Breast epithelium (tissue), 4 donors: ENCODE measurements at places on chromosomes 6 and 20. TPM values are rescaled to one million over a fixed set of nuclear protein-coding genes. Genes with fewer than 3 reads are reported as not detected.

GRCh38 chr6:133991096-133991593 lies 38.1 kb downstream of the TBPL1 start:
- no peaks in the 10 kb centered on the region for H3K4me1 ChIP-seq
- H3K36me3 ChIP-seq: no peaks in the 10 kb centered on the region
- DNase-seq: no peak
- no peaks in the 10 kb centered on the region for H3K27me3 ChIP-seq
- no peak overlapping the region for H3K27ac ChIP-seq

DNA sequence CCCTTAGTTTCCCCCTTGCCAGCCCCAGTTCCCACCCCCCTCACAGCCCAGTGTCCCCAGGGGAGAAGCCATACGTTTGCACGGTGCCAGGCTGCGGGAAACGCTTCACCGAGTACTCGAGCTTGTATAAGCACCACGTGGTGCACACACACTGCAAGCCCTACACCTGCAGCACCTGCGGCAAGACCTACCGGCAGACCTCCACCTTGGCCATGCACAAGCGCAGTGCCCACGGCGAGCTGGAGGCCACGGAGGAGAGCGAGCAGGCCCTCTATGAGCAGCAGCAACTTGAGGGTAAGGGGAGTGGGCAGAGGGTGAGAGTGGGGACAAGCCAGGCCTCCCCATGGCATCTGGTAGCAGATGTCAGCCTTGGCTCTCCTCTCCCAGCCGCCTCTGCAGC lies 5.1 kb upstream of the DEF6 start:
- no peak overlapping the region for H3K27ac ChIP-seq
- H3K4me3 ChIP-seq: no peak overlapping the region
- H3K27me3 ChIP-seq: no peaks in the 10 kb centered on the region
- H3K4me1 ChIP-seq: peaks cover 6% of the 10 kb centered on the region
- H3K36me3 ChIP-seq: peaks cover 15% of the 10 kb centered on the region

DNA sequence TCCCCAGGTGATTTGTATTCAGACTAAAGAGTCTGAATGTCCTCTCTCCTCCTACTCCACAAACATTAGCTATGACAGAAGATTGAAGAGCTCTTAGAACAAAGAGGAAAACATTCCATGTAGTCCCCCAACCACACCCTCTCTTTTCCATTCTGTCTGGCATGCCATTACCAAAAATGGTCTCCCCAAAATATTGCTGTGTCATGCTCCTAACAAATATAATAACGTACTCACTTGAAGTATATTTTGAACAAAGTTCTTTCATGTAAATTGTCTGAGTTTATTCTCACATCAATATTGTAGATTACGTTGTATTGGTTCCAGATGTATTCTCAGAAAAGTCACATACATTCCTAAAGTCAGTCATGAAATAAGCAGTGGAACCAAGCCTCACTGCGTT lies 467.3 kb upstream of the IRAK1BP1 start:
- no peak overlapping the region for H3K4me3 ChIP-seq
- H3K27me3 ChIP-seq: no peaks in the 10 kb centered on the region
- H3K4me1 ChIP-seq: no peaks in the 10 kb centered on the region
- DNase-seq: no peak
- no peak overlapping the region for H3K27ac ChIP-seq

DNA sequence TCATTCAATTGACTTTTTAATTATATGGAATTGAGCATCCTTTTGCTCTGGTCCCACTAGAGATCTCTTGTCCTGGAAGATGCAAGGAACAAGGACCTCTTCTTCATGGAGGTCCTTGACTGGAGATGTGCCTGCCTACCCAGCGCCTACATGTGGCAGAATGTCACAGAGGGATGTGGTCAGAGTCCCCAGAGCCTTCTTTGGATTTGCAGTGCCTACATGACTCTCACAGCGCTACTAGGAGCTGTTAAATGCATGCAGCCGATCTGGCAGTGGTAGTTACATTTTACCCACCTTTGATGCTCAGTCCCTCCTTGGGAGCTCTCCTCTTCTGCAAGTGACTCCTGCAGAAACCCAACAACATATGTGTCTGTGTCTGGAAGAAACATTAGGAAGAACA lies 51.9 kb upstream of the ADTRP start:
- no peaks in the 10 kb centered on the region for H3K27me3 ChIP-seq
- no peak overlapping the region for H3K4me3 ChIP-seq
- no peaks in the 10 kb centered on the region for H3K4me1 ChIP-seq
- no peak overlapping the region for H3K27ac ChIP-seq
- H3K36me3 ChIP-seq: no peaks in the 10 kb centered on the region

DNA sequence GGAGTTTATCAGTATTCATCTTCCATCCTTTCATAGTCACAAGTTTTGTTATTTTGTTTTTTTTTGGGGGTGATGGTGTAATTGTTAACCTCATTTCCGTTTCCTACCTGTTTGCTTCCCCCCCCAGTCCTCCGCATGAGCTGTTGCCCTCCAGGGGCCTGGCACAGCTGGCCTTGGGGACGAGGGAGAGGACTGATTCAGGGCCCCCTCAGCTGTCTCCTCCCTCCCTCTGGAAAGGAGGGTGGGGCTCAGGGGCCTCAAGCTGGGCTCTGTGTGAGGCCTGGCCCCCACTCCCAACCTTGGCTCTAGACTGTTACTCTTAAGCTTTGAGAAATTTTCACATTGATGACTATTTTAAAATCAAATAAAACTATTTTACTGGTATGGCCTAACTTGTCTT lies 4.0 kb downstream of the LRRC73 start:
- no peak overlapping the region for H3K4me3 ChIP-seq
- peaks cover 4% of the 10 kb centered on the region for H3K36me3 ChIP-seq
- no peaks in the 10 kb centered on the region for H3K27me3 ChIP-seq
- DNase-seq: no peak
- no peaks in the 10 kb centered on the region for H3K4me1 ChIP-seq

DNA sequence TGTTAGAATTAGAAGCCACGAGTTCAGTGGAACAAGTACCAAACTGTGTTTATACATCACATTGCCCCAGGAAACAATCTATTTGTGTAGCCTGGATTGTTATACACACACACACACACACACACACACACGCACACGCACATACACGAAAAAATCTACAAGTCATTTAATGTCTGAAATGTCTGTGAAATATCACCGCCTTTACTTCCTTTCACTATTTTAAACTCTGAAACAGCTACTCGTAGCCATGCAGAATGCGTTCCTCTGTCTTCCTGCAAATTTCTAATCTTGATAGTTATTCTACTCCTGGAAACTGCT lies 84.4 kb upstream of the SCAF8 start:
- no peak overlapping the region for H3K27ac ChIP-seq
- H3K4me3 ChIP-seq: no peak overlapping the region
- no peak for DNase-seq
- no peaks in the 10 kb centered on the region for H3K27me3 ChIP-seq
- H3K4me1 ChIP-seq: no peaks in the 10 kb centered on the region

- no peaks in the 10 kb centered on the region for H3K27me3 ChIP-seq
- peaks cover 5% of the 10 kb centered on the region for H3K4me1 ChIP-seq
- H3K27ac ChIP-seq: peak overlapping the region; percentile 64
- peak; percentile 41 for DNase-seq
Measured at GRCh38 chr20:51412951-51413481, 129.5 kb downstream of the NFATC2 start.

- H3K4me1 ChIP-seq: no peaks in the 10 kb centered on the region
- no peak overlapping the region for H3K27ac ChIP-seq
- DNase-seq: peak; percentile 70
- no peak overlapping the region for H3K4me3 ChIP-seq
- no peaks in the 10 kb centered on the region for H3K36me3 ChIP-seq
Measured at GRCh38 chr20:32556312-32557184, 28.6 kb downstream of the NOL4L start.

DNA sequence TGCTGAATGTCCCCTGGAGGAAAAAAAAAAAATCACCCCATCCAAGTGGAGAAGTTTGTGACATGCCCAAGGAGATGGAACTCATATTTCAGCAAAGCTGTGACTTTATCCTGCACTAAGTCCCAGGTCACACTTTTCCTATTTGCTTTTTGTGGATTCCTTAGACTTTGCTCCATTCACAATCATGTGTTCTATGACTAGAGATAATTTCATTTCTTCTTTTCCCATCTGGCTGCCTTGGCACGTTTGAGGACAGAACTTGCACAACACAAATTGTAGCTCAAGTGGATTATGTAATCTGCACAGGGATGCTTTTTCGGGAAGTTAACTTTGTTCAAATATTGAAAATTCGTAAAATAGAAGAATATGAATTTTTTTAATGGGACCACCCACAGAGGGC lies 100.7 kb upstream of the PTPN1 start:
- peak overlapping the region; percentile 76 for H3K27ac ChIP-seq
- no peak overlapping the region for H3K4me3 ChIP-seq
- H3K36me3 ChIP-seq: no peaks in the 10 kb centered on the region
- no peak for DNase-seq
- no peaks in the 10 kb centered on the region for H3K4me1 ChIP-seq

- H3K27me3 ChIP-seq: no peaks in the 10 kb centered on the region
- no peak for DNase-seq
- H3K36me3 ChIP-seq: no peaks in the 10 kb centered on the region
- no peak overlapping the region for H3K27ac ChIP-seq
Measured at GRCh38 chr6:146351018-146351417, 192.6 kb upstream of the RAB32 start.

GRCh38 chr6:25278914-25279747 lies at the start of gene CARMIL1:
Gene CARMIL1 (plus strand): TSS chr6:25279374. CDS start chr6:25279796, 422 bp downstream.
- H3K36me3 ChIP-seq: no peaks in the 10 kb centered on the region
- H3K27me3 ChIP-seq: no peaks in the 10 kb centered on the region

GRCh38 chr20:62723351-62723750 lies 14.7 kb downstream of the NTSR1 start:
- no peaks in the 10 kb centered on the region for H3K27me3 ChIP-seq
- no peak overlapping the region for H3K27ac ChIP-seq
- H3K4me1 ChIP-seq: no peaks in the 10 kb centered on the region

GRCh38 chr20:57658833-57659516 lies 38.7 kb upstream of the ZBP1 start:
- no peak overlapping the region for H3K4me3 ChIP-seq
- H3K27ac ChIP-seq: no peak overlapping the region
- peak; percentile 12 for DNase-seq
- no peaks in the 10 kb centered on the region for H3K27me3 ChIP-seq
- H3K36me3 ChIP-seq: no peaks in the 10 kb centered on the region

GRCh38 chr20:12984069-12984765 lies 24.6 kb upstream of the SPTLC3 start:
- H3K27me3 ChIP-seq: no peaks in the 10 kb centered on the region
- H3K36me3 ChIP-seq: no peaks in the 10 kb centered on the region
- H3K27ac ChIP-seq: no peak overlapping the region
- H3K4me1 ChIP-seq: no peaks in the 10 kb centered on the region
- DNase-seq: no peak
- no peak overlapping the region for H3K4me3 ChIP-seq

GRCh38 chr20:15320941-15321340 lies 983.5 kb upstream of the FLRT3 start:
- H3K36me3 ChIP-seq: no peaks in the 10 kb centered on the region
- H3K4me3 ChIP-seq: no peak overlapping the region
- no peak for DNase-seq
- peak overlapping the region; percentile 72 for H3K27ac ChIP-seq

- no peaks in the 10 kb centered on the region for H3K27me3 ChIP-seq
- H3K4me3 ChIP-seq: no peak overlapping the region
- peak overlapping the region; percentile 21 for H3K27ac ChIP-seq
Measured at GRCh38 chr6:106381881-106382280, 21.4 kb downstream of the CRYBG1 start.

- H3K27me3 ChIP-seq: no peaks in the 10 kb centered on the region
- DNase-seq: no peak
- H3K36me3 ChIP-seq: no peaks in the 10 kb centered on the region
- no peaks in the 10 kb centered on the region for H3K4me1 ChIP-seq
Measured at GRCh38 chr6:135828021-135828420, 23.5 kb upstream of the PDE7B start.

DNA sequence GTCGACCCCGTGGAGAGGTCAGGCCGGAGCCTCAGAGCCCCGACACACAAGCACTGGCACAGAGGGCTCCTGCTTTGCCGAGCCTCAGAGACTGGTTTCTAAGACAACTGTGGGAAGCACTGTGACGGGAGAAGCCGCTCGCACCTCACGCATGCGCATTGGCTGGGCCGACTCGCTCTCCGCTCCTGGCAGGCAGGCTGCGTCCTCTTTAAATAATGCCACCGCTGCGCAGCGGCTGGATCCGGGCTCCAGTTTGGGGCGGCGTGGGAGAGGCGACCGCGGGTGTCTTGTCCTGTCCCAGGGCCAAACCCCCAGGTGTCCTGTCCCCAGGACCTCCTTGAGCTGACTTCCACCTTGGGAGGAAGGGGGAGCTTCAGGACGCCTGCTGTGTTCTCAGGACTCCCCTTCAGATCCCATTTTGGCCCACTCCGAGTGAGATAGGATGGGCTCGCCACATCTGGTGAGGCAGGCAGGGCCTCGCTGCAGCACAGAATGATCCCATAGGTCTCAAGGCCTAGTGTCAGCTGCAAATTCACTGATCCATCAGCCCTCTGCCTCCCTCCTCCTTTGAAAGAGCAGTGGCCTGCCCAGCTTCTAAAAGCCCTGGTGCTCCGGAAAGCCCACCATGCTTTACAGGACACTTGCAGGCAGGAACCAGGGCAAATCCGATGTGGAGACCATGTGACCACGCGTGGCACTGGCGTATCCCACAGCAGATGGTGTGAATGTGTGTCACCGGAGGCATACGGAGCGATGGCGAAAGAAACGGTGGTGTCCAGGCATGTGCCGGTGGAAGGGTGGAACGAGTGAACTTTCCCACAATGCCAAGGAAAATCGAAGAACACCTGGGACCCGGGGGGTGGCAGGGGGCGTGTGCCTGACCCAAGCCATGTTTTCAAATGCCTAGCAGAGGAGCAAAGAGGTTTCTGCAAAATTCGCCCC lies 169.3 kb upstream of the ZNF337 start:
- no peaks in the 10 kb centered on the region for H3K27me3 ChIP-seq
- H3K4me3 ChIP-seq: peak overlapping the region; percentile 38
- no peak overlapping the region for H3K27ac ChIP-seq
- no peaks in the 10 kb centered on the region for H3K36me3 ChIP-seq
- DNase-seq: no peak

- H3K27ac ChIP-seq: peak overlapping the region; percentile 38
- H3K36me3 ChIP-seq: no peaks in the 10 kb centered on the region
- H3K4me3 ChIP-seq: no peak overlapping the region
- no peaks in the 10 kb centered on the region for H3K4me1 ChIP-seq
Measured at GRCh38 chr6:150915880-150916265, 50.4 kb downstream of the MTHFD1L start.

Gene GHRH
- not detected for total RNA-seq

Gene ESR1
- 2.2 TPM for total RNA-seq

Gene APOM
- total RNA-seq: 1.3 TPM

Gene PPP1R14C
- total RNA-seq: not detected

Gene CCND3
- 148 TPM for total RNA-seq

Gene SUPT3H
- 13.6 TPM for total RNA-seq

Gene LKAAEAR1
- total RNA-seq: not detected

Gene CRISP3
- total RNA-seq: 0.73 TPM

Gene GLO1
- total RNA-seq: 113 TPM

Gene NRSN1
- total RNA-seq: not detected

Gene CBLN4
- 1.0 TPM for total RNA-seq
